ENCODE measurements at places on chromosomes 7 and 10.
A peak's percentile ranks its signal among the peaks of the same experiment; 100 is the strongest.

GRCh38 chr10:14510346-14510745, 179.6 kb upstream of the FRMD4A start:
- DNase-seq, result no peak

DNA sequence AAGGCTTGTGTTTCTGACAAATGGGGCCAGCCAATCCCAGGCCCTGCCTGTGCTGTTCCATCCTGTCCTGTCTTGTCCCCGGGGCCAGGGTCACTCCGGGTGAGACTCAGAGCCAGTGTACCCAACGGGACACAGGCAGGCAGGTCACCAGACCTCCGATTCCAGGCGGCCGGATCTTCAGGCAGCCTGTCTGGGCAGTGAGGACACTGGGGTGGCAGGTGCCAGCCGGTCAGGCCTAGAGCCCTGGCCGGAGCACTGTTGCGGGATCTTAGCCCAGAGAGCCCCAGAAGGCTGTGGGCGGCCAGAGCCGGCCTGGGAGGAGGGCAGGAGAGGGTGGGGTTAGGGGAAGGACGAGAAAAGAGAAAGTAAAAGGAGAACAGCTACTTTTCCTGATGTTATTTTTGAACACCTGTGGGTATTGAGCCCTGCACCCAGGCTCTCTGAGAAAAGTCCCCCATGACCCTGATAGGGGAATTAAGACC, 134.3 kb upstream of the TNRC18 start:
- DNase-seq, result no peak

DNA sequence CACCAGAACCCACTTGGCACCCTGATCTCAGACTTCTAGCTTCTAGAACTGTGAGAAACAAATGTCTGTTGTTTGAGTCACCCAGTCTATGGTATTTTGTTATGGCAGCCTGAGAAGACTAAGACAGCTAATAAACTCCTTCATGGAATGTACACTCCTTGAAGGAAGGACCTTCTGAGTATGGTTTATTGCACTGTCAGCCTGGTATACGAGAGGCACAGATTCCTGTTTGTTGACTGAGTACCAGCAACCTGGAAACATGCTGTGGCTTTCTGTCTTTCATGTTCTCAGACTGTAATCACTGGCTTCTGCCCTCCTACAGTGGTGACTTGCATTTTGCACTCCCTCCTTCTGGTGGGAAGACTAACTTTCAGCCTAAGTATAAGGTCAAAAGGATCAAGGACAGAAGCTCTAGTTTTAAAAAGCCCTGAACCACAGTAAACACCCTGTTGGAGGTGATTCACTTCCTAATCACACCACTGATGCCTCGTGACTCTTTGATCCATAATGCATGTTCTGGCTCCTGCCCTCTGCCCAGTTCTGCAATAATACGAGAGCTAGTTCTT, 319.0 kb upstream of the NPSR1 start:
- no peak for DNase-seq

DNA sequence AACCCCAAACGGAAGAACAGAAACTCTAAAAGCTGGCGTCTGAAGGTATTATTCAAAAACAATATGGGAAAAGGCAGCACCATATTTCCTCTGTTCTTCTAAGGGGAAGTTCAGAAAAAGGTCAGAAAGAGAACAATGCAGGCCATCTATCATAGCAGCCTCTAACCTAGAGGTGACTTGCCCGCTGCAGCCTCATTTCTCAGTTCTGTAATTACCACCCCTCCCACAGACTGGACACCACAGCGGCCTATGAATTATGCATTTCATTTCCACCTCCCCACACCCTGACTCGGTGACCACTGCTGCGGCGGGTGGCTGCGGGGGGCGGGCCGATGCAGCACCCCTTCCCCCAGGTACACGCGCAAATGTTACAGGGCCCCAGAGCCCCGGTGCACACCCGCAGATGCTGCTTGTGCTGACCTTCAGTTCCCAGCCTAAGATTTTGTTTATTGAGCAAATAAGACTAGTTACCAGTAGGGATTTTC, 125.5 kb downstream of the CLEC2L start:
- DNase-seq, result no peak

DNA sequence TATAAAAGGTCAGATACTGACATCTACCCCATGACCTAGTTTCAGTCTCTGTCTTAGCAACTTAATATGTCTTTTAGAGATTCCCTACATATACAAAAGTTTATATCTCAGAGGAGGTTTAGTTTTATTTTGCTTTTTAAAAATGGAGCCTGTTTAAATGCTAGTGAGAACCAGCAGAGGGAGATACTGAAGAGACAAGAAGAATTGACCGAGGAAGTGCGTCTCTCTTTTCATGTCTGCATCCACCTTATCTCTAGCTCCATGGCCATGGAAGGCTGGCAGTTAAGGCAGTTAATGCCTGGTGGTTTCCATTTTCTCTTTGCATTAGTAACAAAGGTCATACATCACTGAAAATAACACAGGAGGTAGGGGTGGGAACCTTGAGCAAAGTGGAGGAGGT, 10.7 kb downstream of the SUV39H2 start:
- DNase-seq, result no peak

GRCh38 chr10:62511656-62512055, 137.5 kb downstream of the ZNF365 start:
- no peak for DNase-seq

- no peak for DNase-seq
Measured at GRCh38 chr7:66697449-66698438, 42.8 kb upstream of the RABGEF1 start.

DNA sequence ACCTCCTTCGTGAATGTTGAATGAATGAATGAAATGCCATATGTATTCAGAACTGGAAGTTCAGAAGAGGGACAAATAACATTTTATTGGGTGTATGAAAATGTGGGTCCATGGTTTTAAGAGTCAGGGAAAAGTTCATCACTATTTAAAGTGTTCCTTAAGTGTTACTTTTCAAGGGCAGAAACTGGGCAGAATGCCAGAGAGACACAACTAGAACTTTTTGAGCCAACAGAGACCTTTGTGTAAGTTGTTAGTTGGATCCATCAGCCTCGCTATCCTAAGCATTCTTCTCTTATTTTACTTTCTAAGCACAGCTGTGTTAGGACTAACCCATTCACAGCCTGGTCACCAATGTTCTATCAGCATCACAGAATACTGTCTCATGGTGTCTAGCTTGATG, 13.6 kb upstream of the TAF3 start:
- no peak for DNase-seq

DNA sequence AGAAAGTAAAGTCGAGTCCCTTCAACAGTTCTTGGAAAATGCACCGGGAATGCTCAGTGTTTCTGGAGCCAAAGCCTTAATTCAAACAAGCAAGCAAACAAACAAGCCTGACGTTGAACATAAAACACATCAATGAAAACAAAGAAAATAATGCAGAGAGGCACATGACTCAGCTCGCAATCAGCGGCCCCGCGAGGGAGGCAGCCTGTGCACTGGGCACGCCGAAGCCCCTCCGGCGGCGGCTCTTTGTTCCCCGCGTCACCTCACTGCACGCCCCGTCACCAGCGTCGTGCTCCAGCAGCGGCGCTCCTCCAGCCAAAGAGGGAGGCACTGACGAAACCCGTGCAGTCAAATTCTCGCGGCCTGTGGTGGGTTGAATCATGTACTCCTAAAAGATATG, 151.5 kb downstream of the DNAJB6 start:
- DNase-seq, result no peak

- DNase-seq, result no peak
Measured at GRCh38 chr7:92095380-92095779, 38.9 kb downstream of the CYP51A1 start.

DNA sequence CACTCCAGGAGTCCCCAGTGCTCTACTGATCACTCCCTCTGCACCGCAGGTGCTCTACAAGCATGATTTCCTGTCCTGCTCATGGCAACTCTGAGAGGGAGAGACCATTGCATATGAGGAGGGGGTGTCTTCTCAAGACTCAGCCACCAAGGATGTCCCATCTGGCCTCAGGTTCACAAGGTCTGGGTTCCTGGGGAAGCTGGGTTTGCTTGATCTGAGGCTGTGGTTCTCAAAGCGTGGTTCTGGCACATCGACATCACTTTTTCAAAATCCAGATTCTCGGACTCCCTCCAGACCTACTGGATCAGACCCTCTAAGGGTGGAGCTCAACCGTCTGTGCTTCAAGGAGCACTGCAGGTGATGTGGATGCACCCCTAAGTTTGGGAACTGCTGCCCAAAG, 247.5 kb downstream of the PLXNA4 start:
- no peak for DNase-seq

- DNase-seq, result no peak
Measured at GRCh38 chr10:36738738-36739431, 386.5 kb upstream of the ANKRD30A start.

DNA sequence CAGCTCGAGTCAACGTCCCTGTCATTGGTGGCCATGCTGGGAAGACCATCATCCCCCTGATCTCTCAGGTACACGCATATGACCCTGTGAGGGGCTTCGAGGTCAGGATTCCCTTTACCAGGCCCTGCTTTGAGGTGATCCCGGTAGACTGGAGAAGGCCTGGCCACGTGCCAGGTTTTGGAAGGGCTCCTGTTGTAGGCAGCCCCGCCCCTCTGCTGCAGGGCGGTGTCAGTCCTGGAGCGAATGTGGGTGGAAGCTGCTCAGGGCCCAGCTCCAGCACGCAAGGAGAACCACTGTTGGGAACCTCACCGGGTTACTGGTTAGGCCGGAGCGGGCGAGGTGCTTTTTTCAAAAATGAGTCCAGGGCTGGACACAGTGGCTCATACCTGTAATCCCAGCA, 15.6 kb downstream of the MDH2 start:
- DNase-seq, result no peak

DNA sequence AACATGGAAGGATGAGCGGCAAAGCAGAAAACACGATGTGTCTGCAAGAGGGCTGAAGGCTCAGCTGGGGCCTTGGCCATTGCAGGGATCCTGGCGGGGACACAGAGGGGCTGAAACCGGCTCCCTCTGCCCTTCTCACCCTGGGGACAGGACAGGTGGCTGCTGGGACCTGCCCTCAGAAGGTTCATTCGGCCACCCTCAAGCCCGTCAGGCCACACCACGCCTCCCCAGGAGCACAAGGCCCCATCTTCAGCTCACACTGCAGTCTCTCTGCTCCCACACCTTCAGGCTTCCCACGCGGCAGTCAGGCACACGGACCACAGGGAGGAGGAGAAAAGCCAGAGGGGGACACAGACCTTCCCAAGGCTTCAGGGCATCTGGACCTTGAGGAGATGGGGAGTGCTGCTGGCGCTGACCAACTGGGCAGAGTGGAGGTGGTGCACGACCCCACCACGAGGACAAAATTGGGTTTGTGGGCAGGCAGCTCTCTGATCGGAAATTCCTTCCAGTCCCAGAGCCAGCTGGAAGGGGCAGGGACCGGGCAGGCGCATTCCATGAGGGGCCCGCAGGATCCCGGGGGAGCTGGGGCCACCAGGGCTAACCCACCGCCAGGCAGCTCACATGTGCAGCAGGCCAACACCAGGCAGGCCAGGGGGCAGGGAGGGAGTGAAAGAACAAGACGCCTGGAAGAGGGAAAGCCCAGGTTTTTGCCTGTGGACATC, 104.0 kb downstream of the MAD1L1 start:
- no peak for DNase-seq

DNA sequence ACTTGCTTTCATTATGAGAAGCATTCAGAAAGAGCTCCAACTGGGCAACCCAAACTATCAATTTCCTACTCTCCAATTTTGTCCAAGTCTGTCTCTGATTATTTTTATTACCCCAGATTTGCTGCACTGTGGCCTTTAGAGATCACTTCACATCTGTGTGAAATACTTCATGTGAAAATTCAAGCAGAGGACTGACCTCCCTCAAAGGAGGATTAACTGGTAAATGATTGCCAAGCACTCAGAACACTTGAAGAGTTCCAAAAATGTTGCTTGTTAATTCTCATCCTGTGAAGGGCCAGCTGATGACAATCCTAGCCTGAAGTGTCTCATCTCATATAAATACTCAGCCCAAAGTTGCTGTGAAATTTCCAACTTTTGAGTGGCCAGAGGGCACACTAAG, 182.8 kb upstream of the DGKB start:
- DNase-seq, result no peak

GRCh38 chr7:129752760-129753159, 141.2 kb downstream of the NRF1 start:
- DNase-seq, result no peak

GRCh38 chr7:55537458-55537990, 34.8 kb downstream of the VOPP1 start:
- no peak for DNase-seq

DNA sequence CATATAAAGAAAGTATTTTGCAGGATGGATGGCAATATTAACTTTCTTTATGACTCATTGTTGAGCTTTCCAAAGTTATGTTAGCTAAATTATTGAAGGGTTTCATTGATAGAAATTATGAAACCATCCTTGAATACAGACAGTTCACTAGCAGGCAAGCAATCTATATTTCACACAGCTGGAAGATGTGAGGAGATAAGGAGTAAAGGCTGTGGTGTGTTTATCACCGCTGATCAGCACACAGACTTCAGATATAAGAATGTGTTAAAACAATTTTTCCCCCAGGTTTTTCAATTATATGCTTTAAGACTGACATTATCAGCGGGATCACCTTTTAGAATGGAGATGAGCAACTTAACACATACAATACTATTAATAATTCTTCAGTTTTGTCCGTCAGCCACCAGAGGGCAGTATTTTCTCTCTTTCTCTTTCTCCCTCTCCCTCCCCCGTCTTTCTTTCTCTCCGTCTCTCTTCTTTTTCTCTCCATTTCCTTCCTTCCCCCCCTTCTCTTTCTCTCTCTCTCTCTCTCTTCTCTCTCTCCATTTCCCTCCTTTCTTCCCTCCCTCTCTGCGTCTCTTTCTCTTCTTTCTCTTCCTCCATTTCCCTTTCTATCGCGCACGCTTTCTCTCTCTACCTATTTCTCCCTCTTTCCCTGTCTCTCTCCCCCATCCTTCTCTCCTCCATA, 62.9 kb upstream of the FAM171A1 start:
- peak; percentile 19 for DNase-seq
